ENCODE measurements at places on chromosomes 5 and 9.

- no peak for DNase-seq
Measured at GRCh38 chr9:112194969-112195431, 19.9 kb upstream of the SUSD1 start.

DNA sequence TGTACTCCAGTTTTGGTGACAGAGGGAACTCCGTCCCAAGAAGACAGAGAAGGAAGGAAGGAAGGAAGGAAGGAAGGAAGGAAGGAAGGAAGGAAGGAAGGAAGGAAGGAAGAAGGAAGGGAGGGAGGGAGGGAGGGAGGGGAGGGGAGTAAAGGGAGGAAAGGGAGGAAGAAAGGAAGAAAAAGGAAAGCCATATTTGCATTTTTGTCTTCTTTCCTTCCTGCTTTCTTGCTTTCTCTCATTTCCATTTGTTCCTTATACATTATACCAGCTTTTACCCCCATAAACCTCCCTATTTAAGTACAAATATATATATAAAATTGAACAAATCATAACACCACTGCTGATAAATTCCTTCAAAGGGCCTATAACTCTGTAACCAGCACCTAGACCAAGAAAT lies 151.8 kb downstream of the SMC2 start:
- DNase-seq, result no peak

GRCh38 chr5:141685591-141685990 lies 3.6 kb upstream of the ARAP3 start:
- no peak for DNase-seq

- peak; percentile 77 for DNase-seq
Measured at GRCh38 chr5:140402258-140403074, 833 bp downstream of the ANKHD1 start.

DNA sequence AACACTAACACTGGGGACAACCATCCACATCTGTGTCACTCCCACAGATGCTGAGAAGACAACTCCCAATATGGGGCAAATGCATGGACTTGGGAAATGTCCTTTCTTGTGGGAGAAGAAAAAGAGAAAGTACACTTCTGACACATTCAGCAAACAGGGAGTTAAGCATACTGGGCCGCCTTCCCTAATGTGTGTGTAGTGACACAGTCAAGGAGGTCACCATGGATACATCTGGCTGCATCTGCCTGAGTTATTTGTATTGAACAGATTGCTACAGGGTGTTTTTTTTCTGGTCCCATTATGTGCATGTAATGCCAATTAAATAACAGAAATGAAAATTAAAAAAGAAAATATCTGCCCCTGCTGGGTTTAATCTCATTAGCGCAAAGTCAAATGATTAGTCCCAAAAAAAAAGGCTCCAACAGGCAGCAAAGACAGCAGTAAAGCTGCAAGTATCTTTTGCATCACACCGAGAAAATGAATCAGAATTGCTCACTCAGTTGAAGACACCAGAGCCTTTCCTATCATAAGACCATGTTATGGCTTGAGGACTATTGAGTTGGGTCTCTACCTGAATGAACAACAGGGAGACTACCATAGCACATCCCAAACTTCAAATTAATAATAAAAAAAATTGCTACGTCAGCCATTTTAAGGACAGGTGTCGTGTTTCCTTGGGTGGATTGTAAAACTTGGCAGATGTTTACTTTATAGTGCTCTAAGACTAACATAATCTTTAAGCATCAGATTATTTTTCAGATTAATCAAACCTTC lies 395.9 kb downstream of the DTWD2 start:
- DNase-seq, result no peak

DNA sequence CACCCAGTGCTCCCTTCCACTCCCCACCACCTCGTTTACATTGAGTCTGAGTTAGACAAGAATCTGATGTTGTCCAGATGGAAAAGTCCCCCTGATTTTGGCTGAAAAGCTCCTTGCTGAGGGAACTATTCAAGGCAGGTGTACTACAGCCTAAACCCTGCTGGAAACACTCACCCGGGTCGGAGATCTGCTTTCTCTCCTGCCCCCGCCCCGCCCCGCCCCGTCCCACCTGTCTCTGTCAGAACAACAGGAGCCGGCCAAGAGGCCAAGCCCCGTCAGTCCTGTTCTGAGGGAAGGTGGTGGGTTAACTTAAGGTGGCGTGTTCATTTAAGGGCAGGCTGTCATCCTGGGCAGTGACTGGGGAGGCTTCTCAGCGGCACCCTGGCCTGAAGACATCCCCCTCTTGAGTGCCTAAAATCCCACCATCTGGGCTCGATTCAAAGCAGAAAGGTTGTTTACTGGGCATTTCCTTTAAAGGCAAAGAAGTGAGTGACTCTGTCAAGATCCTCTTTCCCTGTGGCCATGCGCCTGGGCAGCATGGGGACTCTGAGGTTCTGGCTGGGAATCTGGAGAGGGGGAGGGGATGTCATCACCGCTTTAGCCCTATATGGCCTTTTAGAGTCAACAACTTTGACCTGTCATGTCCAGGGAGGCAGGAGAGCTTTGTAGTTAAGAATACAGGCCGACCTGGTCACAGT lies 71.1 kb upstream of the NEURL1B start:
- no peak for DNase-seq

DNA sequence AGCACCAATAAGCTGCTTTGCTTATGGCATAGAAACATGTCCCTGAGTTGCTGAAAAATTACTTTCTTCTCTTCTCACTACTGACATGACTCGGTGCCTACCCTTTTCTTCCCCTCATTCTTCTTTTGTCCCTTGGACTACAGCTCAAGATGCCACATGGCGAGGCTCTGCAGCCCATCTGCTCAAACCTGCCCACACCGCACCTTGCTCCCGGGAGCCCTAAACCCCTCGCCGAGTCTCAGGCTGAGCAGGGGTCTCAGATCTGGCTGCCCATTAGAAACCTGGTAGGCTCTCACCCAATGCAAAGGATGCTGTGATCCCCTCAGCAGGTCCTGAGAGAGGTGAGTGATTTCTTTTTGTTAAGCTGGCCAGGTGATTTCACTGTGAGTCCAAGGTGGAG lies 251.7 kb upstream of the IRX1 start:
- no peak for DNase-seq

DNA sequence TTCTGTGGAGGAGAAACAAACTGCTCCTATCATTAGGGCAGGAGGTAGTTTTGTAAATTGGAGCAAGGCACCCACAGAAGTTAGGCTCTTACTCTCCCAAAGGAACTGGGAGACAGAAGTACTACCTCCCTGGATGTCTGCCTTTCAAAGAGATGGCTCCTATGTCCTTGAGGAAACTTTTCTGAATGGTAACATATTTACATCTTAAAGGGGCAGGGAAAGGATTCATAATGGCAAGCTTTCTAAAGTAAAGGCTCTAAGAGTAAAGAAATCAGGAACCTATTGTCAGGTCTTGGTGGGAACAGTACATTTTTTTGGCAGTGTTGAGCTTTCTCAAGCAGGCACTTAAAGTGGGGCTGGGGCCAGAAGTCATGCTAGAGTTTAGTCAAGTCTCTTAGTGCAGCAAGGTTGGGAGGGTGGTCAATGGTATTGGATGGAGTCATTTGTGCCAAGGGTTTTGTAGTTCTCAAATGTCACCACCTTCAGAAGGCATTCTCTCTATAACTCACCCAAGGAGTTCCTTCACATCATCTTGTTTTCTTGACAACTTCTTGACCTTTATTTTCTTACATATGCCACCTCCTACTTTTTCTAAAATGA lies 26.3 kb upstream of the NDFIP1 start:
- no peak for DNase-seq

GRCh38 chr9:105038051-105038450 lies 110.1 kb upstream of the ABCA1 start:
- no peak for DNase-seq
